ENCODE measurements at places on chromosomes 11 and 22.

- DNase-seq = no peak
Measured at GRCh38 chr11:73344191-73344607, 32.0 kb upstream of the RELT start.

DNA sequence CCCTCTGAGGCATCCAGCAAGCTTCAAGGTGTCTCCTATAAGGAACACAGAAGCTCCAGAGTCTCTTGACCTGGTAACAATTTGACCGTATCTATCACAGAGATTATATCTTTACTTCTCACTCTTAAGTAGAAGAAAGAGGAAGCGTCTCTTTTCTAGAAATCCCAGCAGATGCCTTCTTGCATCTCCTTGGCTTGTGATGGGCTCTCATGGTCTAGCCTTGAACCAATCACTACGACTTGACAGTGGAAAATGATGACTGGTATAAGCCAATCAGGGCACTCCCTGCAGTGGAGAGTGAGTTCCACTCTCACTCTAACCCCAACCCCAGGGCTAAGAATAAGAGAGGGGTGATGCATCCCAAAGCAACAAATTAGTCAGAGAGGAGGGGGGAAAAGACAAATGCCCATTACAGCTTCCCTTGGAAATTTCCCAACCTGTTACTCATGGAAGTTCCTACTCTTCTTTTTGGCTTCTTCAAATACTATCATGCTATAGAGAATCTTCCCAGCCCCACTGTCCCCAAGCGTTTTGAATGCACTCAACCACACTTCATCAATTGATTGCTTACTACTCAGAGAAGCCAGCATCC is 293.5 kb downstream of the MN1 start:
- DNase-seq = no peak

DNA sequence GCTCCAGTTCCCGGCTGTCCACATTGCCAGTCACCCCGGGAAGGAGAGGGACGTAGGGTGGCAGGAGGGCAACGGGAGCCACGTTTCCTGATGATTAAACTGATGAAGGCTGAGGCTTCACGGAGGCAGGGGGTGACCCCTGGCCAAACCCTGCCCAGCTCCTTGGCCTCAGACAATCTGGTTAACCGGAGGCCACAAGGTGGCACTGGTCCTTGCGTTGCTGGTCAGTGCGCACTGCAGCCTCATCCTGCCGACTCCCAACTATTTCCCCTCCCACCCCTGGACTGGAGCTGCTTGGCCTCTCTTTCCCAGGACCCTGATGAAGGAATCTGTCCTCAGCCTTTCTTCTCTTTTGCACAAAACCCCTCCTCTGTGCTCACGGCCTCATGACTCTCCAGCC is 75.3 kb downstream of the PDE2A start:
- peak; percentile 70 for DNase-seq

- no peak for DNase-seq
Measured at GRCh38 chr11:19832086-19832750, 119.6 kb downstream of the NAV2 start.

DNA sequence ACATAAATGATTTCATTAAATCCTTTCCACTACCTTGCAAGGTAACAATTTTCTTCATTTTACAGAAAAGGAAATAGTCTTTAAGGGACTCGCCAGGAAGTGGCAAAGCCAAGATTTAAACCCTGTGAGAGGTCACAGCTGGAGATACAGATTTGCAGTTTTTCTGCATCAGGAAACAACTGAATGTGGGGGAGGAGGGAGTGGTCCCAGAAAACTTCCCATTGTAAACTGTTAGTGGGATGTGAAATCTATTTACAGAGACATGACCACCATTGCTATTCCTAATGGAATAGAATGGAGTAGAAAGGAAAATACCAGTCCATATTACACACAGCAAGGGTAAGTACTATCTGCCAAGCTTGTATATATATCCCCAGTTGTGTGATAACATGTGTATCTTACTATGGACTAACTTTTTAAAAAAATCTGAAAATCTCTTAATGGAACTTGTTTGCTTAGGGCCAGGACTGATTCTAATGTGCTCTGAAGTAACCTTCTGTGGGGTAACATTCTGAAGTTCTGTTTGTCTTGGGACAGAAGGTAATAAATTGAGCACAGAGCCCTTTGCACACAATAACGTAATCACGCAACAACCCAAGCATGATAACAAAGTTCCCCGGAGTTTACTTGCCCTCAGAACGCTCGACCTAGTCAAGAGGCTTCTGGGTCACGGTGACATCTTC is 10.9 kb upstream of the TSKU start:
- DNase-seq = no peak

DNA sequence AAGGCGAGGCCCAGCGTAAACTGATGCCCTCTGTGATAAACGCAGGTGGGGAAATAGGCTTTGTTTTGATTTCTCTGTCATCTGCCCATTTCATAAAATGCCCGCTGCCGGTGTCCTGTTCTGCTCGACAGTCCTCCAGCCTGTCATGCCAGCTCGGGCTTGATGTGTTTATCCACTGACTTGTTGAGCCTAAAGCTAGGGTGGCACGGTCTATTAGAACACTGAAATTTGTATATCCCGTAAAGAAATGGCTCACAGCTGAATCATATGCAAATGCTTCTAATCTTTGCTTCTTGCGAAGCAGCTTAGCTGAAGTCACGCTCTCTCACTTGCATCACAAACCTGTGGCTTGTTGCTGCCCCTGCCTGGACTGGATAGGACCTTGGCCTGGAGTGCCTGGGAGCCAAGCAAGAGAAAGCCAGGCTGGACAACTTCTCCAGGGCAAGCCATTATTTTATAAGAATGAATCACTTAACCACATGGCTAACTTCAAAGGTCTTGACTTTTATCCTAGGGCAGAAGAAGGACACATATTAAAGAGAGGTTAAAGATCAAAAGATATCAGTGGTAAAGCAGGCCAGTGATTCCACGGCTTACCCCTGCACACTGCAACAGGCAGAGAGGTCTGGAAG is 33.1 kb downstream of the EHF start:
- no peak for DNase-seq

DNA sequence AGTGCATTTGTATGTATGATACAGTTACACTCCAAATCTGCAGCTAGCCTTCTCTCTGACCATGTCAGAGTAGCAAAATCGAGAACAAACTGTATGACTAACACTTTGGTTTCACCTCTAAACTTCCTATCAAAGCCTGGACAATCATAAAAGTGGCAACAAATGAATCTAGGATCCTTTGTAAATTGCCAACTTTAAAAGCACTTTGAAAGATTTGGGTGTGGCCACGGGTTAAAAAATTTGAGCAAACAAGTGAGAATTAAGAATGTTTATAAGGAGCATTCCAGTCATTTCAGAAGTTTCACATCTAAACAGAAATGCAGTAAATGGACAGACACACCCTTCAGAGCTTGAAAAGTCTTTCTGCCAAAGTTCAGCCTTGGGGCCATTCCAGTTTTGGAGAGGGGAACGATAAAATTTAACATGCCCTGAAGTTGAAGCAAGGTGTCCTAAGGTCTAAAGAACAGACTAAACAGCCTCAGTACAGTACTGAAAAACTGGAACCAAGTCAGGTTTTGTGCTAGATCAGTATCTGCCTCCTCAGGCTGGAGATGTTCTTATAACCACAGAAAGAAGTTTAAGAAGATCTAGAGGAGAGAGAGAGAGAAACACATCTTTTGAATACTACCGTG is 181.9 kb upstream of the BDNF start:
- DNase-seq = no peak

DNA sequence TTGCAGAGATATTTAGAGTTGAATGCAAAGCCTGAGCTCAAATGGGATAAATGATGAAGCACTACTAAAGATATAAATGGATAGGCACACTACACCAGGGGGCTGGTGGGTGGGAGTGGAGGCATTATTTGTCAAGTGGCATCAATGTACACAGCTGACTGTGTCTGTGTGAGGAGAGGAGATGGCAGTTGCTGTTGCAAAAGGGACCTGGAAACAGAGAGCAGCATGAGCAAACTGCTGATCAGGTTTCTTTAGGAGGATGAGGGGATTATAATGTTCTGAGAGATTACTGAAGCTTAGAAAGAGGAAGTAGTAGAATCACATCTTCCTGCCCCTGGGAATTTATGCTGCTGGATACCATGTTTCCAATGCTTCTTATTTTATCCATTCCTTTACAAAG is 39.4 kb upstream of the LIN7C start:
- no peak for DNase-seq

DNA sequence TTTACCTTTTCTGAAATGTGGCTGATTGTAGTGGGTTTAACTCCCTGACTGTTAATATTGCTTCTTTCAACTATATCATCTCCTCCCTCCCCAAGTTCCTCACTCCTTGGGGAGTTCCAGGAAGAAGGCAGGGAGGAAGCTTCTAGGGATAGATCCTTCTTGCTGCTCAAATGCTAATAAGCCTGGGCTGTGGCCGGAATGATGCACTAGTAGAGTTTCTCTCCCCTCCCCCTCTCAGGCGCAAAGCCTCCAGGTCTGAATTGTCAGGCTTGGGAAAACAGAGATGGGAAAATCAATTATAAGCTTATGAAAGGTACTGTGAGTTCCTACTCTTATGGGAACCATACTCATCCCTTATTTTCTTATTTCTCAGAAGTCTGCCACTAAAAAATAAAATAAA is 30.8 kb downstream of the FEZ1 start:
- no peak for DNase-seq

DNA sequence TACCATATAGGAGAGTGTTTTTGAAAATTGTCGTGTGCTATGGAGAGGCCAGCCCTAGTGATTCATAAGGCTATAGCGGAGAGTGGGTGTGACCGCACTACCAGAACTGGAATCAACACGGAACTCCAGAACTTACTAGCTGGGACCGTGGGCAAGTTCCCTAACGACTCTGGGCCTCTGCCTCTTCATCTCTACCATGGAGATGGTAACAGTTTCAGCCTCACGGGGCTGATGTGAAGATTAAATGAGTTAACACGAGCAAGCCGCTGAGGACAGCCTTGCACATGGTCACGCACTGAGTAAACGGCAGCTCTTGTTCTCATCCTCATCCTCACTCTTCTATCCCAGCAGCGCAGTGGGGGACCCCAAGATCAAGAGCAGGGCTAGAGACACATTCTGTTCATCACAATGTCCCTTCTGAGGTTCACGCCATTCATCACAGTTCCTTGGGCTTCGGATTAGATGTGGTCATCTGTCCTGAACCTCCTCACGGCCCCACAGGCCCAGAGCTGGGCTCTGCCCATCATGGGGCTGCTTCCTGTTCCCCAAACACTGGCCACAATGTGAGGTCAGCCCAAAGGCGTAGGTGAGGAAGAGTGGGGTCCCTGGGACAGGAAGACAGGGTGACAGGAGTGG is 47.2 kb upstream of the CD5 start:
- DNase-seq = no peak

DNA sequence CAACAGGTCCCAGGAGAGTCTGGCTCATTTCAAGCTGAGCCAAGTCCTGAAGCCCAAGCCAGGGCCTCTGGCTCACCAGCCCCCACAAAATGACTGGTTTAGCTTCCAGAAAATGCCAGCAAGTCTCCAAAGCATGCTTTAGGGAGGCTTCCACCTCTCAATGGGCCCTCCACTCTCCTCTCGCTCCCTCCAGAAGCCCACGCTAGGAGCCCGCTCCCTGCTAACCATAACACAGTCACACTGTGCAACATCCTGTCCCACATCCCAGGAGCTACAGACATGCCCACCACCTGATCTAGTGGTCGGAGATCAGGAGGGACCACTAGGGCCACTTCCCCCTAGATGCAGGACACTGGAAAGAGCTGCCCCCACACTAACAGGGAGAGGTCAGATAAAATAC is 6.9 kb downstream of the SULT4A1 start:
- no peak for DNase-seq

DNA sequence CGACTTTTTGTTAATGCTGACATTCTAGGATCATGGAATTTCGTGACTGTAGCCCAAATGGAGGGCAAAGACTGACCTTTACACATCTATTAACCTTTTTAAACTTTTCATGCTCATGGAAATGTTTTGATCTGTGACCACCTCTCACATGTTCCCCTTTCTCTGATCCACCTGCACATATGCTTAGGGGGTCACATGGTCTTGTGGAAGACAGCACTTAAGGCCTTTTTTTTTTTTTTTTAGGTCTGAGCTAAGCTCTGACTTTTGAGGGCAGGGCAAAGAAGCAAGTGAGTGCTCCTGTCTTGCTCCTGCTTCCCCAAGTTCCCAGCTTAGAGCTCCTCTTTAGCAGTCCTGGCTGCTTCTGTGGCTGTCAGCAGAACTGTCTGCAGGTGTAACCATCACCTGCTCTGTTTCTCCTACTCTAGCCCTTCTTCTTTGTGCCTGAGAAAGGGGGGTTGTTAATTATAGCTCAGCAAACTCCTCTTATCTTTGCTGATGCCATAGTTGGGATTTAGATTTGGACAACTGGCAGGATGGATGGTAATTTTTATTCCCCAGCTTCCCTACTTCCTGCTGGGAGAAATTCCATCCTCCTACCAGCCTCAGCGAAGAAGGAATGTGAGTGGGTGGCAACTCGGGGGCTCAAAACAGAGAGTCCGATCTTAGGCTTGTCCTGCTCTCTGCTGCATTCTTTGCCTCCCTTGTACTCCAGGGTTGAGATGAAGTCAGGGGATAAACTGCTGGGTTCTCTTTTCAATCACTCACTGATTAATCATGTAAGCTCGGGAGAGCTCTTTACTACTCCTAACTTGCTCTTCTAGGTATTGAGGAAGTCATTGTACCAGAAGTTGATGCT is 64.4 kb downstream of the GRAMD1B start:
- no peak for DNase-seq

DNA sequence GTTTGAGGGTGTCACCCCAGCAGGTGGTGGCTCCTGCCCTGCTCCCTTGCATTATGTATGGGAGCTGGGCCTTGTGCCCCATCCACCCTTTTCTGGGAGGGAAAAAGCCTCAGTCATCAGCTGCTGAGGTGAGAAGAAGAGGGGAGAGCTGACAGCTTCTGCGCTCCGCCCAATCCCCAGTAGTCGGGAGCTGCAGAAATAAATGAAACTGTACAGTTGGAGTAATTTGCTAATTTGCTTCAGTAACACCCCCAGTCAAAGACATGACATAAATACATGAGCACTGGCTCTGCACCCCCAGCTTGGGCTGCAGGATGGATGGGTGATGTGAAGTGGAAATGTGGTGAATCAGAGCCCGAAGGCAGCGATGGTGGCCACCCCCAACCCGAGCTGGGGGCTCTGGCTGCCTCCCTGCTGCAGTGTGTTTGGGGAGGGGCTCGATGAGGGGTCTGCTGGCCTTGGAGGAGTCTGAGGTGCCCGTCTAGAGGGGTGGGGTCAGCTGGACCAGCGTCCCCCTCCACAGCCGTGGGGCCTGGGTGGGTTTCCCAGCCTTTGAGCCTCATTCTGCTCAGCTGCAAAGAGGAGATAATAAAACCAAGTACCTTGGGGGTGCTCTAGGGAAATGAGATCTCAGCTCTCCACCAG is 59.2 kb downstream of the MPPED1 start:
- DNase-seq = no peak

- DNase-seq = peak; percentile 67
Measured at GRCh38 chr11:86523738-86524619, 148.4 kb downstream of the ME3 start.

All from K562 (cell line).